ENCODE measurements at places on chromosomes 12 and 14. TPM values are rescaled to one million over a fixed set of nuclear protein-coding genes. Genes with fewer than 3 reads are reported as not detected.

DNA sequence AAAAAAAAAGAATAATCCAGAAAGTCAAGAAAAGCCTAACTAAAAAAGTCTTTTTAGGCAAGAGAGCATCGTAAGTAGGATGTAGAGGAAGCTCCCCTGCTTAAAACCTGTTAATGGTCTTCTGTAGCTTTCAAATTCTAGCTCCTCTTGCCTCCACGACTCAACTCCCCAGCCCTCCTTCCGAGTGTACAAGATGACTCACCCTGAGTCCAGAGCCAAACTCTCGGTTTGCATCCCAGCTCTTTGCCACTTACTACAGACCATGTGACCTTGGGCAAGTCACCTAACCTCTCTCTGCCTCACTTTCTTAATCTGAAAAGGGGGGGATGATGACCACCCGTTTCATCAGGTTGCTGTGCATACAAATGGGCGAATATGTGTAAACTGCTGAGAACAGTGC lies 460.4 kb downstream of the DPF3 start:
- H3K27me3 ChIP-seq, result no peaks in the 10 kb centered on the region
- ATAC-seq, result no peak
- no peak overlapping the region for H3K4me3 ChIP-seq
- no peaks in the 10 kb centered on the region for H3K4me1 ChIP-seq

DNA sequence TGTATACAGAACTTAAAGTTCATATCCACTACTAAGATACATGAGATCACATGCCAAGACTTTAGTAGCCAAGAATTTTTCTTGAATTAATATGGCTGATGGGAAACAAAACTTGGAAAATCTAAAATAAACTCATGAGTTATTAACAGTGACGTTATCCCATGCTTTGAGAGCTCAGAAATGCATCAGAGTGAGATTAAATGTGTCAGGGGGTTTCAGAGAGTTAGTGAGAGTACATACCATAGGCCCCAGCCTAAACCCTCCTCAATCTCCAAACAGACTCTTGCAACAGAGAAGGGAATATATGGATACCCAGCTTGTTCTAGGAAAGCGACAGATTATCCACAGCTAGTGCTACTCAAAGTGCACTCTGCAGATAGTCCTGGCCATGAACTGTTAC lies 19.3 kb downstream of the SLC35F4 start:
- H3K4me3 ChIP-seq, result no peak overlapping the region
- peaks cover 16% of the 10 kb centered on the region for H3K4me1 ChIP-seq
- H3K27ac ChIP-seq, result no peak overlapping the region
- no peak for ATAC-seq
- no peaks in the 10 kb centered on the region for H3K36me3 ChIP-seq

DNA sequence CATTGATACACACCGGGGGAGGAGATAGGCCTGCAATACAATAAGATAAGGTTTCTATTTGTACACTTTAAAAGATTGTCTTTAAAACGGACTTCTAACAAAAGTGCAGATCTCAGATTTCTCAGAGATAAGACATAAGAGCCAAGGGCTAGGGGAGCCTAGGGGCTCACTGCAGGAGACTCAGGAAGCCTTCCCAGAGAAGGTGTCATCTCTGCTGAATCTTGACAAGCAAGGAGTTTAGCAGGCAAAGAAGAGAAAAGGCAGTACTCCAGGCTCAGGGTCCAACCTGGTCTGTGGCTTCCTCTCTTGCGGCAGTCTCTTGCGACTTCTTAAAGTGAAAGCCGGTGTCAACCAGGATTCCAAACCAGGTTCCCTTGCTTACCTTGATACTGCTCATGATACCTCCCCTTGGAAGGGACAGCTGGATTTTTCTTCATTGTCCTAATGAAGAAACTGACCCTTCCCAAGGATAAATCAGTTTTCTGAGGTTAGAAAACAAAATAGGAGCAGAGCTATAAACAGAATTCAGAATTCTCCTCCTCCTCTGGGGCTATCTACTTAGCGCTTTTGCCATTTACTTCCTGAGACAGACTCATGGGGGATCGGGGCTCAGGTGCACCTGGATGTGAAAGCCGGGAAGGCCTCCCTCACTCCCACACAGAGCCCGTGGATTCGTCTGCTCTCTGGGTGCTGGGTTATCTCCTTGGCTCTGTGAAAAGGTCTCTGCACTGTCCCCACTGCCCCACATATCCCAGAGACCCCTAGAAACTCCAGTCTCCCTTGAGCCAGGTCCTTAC lies 1.7 kb upstream of the SCNN1A start:
- H3K36me3 ChIP-seq, result no peaks in the 10 kb centered on the region
- ATAC-seq, result no peak
- H3K27me3 ChIP-seq, result no peaks in the 10 kb centered on the region

GRCh38 chr14:91149462-91149861 lies 35.6 kb downstream of the DGLUCY start:
- H3K4me3 ChIP-seq, result no peak overlapping the region
- H3K4me1 ChIP-seq, result peaks cover 13% of the 10 kb centered on the region
- peak overlapping the region; percentile 55 for H3K27ac ChIP-seq
- H3K27me3 ChIP-seq, result no peaks in the 10 kb centered on the region
- peaks cover 43% of the 10 kb centered on the region for H3K36me3 ChIP-seq

DNA sequence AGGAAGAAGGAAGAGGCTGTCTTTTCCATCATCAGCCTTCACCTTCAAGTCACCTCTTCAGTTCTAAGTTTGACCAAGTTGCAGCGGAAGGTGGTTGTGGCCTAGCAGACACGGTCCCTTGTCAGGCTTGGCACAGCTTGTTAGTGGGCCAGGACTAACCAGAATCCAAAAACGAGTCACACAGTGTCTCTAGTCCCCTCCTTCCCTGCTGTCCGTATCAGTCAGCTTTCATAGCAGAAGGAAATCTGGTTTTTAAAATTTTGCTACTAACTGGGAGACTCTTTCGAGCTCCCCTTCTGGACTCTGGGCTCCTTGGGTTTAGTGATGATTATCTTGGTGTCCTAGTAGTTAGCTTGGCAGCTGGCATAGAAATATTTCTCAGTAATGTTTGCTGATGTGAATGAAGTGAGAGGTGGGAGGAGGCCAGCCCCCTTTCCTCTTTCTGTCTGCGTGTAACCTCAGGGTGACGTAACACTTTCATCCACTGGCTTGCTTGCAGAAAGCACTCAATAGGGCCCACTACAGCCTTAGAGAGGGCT lies 3.8 kb downstream of the ETV6 start:
- H3K27me3 ChIP-seq, result no peaks in the 10 kb centered on the region
- H3K4me1 ChIP-seq, result peaks cover 63% of the 10 kb centered on the region
- no peak for ATAC-seq
- H3K4me3 ChIP-seq, result peak overlapping the region; percentile 77
- H3K36me3 ChIP-seq, result no peaks in the 10 kb centered on the region

- H3K27ac ChIP-seq, result no peak overlapping the region
- no peak for ATAC-seq
- no peak overlapping the region for H3K4me3 ChIP-seq
- no peaks in the 10 kb centered on the region for H3K36me3 ChIP-seq
Measured at GRCh38 chr12:79006306-79006705, 141.7 kb downstream of the SYT1 start.

- H3K27me3 ChIP-seq, result no peaks in the 10 kb centered on the region
- H3K27ac ChIP-seq, result no peak overlapping the region
- ATAC-seq, result no peak
- no peak overlapping the region for H3K4me3 ChIP-seq
- H3K4me1 ChIP-seq, result no peaks in the 10 kb centered on the region
- H3K36me3 ChIP-seq, result no peaks in the 10 kb centered on the region
Measured at GRCh38 chr12:16112612-16113560, 164.6 kb downstream of the SLC15A5 start.

- no peaks in the 10 kb centered on the region for H3K27me3 ChIP-seq
- H3K4me3 ChIP-seq, result no peak overlapping the region
- H3K4me1 ChIP-seq, result no peaks in the 10 kb centered on the region
- ATAC-seq, result no peak
- H3K27ac ChIP-seq, result no peak overlapping the region
Measured at GRCh38 chr14:44873536-44873935, 88.2 kb downstream of the KLHL28 start.

DNA sequence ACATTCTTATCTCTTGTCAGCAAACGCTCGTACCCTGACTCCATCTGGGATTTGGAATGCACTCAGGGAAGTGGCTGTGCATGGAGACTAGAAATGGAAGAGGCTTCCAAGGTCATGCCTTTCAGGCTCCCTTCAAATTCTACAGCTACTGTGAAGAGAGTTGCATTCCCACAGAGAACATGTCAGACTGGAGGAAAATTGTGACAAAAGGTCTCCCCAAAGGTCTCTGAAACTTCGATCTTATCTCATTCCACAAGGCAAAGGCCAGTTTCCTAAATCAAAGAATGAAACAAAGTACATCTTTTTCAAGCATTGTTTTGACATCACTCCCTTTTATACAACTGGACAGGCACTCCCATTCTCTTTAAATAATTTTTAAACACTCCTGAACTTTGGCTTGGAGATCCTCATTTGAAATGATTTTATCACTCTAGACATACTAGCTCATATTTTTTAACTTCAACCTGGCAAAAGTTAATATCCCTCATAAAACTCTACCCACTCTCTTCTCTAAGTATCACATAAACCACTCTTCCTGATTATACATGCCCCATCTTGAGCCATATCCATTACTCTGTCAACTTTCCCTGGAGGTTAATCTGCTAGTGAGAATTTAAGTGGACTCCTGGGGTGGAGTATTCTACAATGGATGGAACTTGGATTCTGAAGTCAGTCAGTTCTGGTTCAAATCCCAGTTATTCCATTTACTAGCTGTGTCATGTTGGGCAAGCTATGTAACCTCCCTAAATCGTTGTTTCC lies 218.1 kb upstream of the HMGA2 start:
- no peaks in the 10 kb centered on the region for H3K36me3 ChIP-seq
- H3K27ac ChIP-seq, result no peak overlapping the region
- no peak overlapping the region for H3K4me3 ChIP-seq

- ATAC-seq, result no peak
- H3K4me3 ChIP-seq, result peak overlapping the region; percentile 70
- peaks cover 9% of the 10 kb centered on the region for H3K36me3 ChIP-seq
- H3K27ac ChIP-seq, result peak overlapping the region; percentile 72
- H3K4me1 ChIP-seq, result peaks cover 80% of the 10 kb centered on the region
Measured at GRCh38 chr14:101965770-101966722, 1.7 kb downstream of the DYNC1H1 start.

P2RX7 gene
- 2.0 TPM for total RNA-seq

B4GALNT3 gene
- total RNA-seq, result not detected

ENDOU gene
- 0.47 TPM for total RNA-seq

ETFBKMT gene
- 6.1 TPM for total RNA-seq

RPS6KA5 gene
- total RNA-seq, result 36.8 TPM
